ENCODE measurements at places on chromosomes 6 and 20.
A peak's percentile ranks its signal among the peaks of the same experiment; 100 is the strongest.

- no peak for DNase-seq
Observed at GRCh38 chr6:42978487-42978838, 518 bp downstream of the PEX6 start.

- DNase-seq: no peak
Observed at GRCh38 chr6:30998785-30999184, 11.5 kb upstream of the MUC22 start.

GRCh38 chr6:7802662-7803061, 76.8 kb downstream of the BMP6 start:
- no peak for DNase-seq

GRCh38 chr6:5095236-5095635, 10.1 kb downstream of the PPP1R3G start:
- DNase-seq: no peak

DNA sequence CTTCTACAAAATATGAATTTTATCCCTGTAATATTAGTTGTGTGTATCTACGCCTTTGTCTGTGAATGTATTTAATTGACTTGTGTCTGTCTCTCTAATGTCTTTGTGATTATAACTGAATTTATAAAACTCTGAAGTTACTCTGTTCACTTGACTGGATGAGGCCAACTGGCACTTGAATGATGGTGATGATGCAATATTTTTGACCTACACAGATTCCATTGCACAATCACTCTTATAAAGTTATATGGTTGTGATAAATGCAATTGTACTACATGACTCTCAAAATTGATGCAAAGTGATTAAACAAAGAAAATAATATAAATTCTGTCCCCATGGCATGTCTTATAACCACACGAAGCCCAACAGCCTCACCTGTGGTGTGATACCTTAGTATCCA, 287.3 kb upstream of the PLN start:
- no peak for DNase-seq

- peak; percentile 20 for DNase-seq
Observed at GRCh38 chr6:26003102-26003694, 40.6 kb downstream of the TRIM38 start.

DNA sequence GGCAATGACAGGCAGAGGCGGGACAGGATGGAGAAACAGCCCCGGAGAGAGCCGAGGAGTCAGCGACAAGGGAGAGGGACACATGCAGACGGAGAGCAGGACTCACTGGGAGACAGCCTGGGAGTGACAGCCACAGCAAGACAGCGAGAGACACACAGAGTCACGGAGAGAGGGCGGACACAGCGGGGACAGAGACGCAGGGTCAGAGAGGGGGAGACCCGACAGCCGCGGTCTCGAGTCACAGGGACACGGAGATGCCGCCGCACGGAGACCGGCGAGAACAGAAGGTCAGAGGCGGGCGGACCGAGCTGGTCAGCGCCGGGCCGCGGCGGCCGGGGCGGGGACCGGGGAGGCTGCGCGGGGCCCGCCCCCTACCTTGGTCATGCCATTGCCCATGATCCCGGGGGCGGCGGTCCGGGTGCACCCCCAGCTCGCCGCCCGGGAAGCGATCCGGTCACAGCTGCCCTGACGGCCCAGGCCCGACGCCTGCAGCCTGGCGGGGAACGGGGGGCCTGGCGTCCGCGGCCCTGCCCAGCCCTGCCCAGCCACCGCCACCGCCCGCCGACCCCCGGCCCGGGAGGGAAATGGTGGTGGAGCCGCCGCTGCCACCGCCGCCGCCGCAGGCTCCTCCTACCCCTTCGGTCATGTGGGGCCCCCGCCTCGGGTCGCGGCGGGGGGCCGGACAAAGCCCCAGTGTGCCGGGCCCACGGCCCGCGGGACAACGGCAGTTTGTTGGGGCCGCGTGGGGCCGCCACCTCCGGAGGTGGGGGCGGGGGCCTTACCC, at the start of the genes DUSP15 and TTLL9:
TSS of gene DUSP15 (minus strand) at position 586 of the 784 bp plus-strand sequence. CDS start at position 396, 190 bp downstream.
TSS of gene TTLL9 (plus strand) at position 693 of the 784 bp plus-strand sequence. CDS start 493 bp downstream, outside the sequence.
- DNase-seq: no peak

DNA sequence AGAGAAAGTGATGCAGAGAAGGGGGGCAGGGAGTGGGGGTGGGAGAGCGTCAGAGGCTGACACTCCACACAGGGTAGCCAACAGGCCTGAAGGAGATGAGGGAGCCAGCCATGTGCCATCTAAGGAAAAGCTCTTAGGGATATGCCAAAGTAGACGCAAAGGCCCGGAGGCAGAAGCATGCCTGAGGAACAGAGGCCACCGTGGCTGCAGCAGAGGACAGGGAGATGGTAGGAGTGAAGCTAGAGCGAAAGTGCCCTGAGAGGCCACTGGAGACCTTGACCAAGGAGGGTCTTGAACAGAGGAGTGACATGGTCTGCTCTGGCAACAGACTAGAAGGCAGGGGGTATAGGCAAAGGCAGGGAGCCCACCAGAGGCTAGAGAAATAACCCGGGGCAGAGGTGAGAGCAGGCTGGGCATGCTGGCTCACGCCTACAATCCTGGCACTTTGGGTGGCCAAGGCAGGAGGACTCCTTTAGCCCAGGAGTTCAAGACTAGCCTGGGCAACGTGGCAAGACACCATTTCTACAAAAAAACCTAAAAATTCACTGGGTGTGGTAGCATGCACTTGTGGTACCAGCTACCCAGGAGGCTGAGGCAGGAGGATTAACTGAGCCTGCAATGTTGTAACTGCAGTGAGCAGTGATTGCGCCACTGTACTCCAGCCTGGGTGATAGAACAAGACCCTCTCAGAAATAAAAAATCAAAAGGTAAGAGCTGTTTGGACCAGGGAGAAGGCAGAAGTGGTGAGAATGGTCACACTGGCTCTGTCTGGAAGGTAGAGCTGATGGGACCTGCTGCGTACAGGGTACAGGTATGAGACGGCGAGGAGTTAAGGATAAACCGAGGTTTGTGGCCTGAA, 6.3 kb downstream of the RRBP1 start:
- no peak for DNase-seq

DNA sequence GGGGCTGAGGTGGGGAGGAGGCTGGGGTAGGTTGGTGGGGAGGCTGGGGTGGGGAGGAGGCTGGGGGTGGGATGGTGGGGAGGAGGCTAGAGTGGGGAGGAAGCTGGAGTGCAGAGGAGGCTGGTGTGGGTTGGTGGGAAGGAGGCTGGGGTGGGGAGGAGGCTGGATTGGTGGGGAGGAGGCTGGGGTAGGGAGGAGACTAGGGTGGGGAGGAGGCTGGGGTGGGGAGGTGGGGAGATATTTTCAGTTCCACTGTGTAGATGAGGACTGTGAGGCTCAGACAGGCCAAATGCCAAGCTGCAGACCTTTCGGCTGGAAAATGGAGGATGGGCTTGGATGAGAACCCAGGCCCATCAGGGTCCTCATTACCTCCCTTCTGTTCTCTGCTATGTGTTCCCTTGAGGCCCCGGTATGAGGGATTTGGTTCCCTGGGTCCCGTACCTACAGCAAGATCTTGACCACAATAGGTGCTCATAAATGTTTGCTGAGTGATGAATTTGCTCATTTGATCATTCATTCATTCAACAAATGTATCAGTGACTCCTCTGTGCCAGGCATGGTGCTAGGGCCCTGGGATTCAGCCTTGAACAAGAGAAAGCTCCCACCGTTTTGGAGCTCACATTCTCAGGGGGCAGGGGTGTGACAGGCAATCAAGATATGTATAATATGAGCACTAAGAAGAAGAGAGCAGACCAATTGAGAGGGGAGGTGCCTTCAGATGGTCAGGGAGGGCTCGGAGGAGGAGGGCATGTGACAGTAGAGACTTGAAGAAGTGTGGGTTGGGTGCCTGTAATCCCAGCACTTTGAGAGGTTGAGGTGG, 36.1 kb upstream of the NOL4L start:
- no peak for DNase-seq

DNA sequence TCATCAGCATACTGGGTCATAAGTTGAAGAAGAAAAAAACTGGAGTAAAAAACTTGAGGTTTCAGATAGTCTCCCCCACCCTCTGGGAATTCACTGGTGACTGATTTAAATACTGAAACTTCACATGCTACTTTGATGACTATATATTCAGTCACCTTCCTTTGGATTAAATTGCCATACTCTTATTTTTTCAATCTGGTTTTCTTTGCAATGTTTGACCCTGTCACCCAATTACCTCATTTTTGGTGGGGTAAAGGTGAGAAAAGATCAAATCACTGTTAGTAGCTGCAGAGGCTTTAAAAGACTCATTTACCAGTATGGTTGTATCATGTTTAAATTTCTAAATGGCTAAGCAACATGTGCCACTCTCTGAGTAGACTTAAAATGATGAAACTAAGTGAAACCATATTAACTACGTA, 862.7 kb upstream of the FLRT3 start:
- no peak for DNase-seq

DNA sequence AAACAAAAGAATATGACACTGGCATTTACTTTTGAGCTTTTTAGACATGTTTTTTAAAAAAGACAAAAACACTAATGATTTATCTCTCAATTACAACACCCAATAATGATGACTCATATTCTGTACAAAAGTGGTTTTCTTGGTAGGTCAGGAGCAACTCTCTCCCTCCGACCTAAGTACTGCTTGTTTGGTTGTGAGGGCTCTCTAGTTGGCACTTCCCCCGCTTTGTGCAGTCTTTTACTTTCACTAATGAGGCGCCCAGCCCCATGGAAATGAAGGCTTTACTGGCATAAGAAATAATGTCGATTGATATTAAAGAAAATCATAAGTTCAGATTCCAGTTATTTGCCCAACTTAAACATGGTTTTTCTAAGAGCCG, 1.3 kb downstream of the KPNA5 start:
- DNase-seq: peak; percentile 5

Measured in activated CD4-positive, alpha-beta T cell treated with anti-CD3 and anti-CD28 coated beads for 24 hours (primary cell).